Peyer's patch (tissue), 4 donors: ENCODE measurements at places on chromosomes 4 and X.
A peak's percentile ranks its signal among the peaks of the same experiment; 100 is the strongest.

- DNase-seq, result no peak
Measured at GRCh38 chr4:122739174-122739573, 6.7 kb downstream of the BBS12 start.

- no peak for DNase-seq
Measured at GRCh38 chrX:42531441-42531840, 246.5 kb downstream of the PPP1R2C start.

GRCh38 chr4:184823014-184823413, 2.8 kb downstream of the ACSL1 start:
- no peak for DNase-seq

GRCh38 chrX:115134382-115134781, 54.8 kb upstream of the RBMXL3 start:
- DNase-seq, result no peak

- DNase-seq, result no peak
Measured at GRCh38 chr4:153622093-153622492, 62.0 kb upstream of the TLR2 start.

- no peak for DNase-seq
Measured at GRCh38 chr4:41678086-41678816, 70.3 kb downstream of the PHOX2B start.

GRCh38 chrX:13955095-13955647, 74.5 kb downstream of the GEMIN8 start:
- no peak for DNase-seq

DNA sequence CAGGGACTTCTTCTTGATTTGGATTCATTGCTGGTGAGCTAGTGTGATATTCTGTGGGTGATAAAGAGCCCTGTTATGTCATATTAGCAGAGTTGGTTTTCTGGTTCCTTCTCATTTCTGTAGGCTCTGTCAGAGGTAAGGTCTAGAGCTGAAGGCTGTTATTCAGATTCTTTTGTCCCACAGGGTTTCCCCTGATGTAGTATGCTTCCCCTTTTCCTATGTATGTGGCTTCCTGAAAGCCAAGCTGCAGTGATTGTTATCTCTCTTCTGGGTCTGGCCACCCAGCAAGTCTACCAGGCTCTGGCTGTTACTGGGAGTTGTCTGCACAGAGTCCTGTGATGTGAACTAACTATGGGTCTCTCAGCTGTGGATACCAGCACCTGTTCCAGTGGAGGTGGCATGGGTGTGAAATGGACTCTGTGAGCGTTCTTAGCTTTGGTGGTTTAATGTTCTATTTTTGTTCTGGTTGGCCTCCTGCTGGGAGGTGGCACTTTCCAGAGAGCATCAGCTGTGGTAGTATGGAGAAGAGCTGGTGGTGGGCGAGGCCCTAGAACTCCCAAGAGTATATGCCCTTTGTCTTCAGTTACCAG, 373.7 kb downstream of the AR start:
- no peak for DNase-seq

- DNase-seq, result no peak
Measured at GRCh38 chrX:69137371-69138117, 27.7 kb downstream of the PJA1 start.

DNA sequence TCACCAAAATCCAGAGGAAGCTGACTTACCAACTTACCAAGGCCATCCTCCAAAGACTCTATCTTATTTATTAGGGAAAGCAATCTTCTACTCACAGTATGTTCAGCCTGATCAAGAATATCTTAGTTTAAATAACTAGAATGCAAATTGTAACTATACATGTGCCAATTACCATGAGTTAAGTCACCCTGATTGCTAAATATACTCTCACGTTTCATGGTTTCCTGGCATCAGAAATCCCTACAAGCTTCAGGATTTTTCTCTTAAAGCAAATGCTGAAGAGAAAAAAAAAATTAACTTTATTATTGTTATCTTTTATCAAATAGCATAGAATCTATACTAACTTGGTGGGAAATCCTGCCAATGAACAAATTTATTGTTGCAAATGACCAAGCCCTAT, 63.0 kb upstream of the MXD4 start:
- DNase-seq, result no peak

GRCh38 chr4:102503831-102504786, 3.0 kb downstream of the NFKB1 start:
- DNase-seq, result no peak

GRCh38 chrX:6131287-6131686, 97.4 kb downstream of the NLGN4X start:
- no peak for DNase-seq

DNA sequence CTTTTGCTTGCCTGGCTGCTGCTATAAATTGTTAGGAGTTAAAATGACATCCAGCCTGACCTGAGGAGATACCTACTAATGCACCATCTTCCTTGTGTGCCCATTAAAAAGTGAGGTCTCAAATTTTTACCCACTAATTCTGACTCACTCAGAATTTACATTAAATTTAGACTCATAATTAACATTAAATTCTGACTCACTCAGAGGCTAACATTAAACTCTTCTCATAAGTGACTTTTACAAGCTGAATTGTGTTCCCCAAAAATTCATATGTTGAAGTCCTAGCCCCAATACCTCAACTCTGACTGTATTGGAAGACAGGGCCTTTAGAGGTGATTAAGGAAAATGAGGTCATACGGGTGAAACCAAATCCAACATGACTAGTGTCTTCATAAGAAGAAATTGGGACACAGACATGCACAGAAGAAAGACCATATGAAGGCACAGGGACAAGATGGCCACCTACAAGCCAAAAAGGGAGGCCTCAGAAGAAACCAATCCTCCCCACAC, 11.8 kb downstream of the CASP6 start:
- DNase-seq, result no peak

- DNase-seq, result no peak
Measured at GRCh38 chr4:177308125-177308524, 1.5 kb upstream of the NEIL3 start.

GRCh38 chr4:15689540-15689939, 7.9 kb downstream of the FAM200B start:
- no peak for DNase-seq

GRCh38 chrX:111837197-111837596, 38.8 kb upstream of the TRPC5OS start:
- DNase-seq, result no peak

DNA sequence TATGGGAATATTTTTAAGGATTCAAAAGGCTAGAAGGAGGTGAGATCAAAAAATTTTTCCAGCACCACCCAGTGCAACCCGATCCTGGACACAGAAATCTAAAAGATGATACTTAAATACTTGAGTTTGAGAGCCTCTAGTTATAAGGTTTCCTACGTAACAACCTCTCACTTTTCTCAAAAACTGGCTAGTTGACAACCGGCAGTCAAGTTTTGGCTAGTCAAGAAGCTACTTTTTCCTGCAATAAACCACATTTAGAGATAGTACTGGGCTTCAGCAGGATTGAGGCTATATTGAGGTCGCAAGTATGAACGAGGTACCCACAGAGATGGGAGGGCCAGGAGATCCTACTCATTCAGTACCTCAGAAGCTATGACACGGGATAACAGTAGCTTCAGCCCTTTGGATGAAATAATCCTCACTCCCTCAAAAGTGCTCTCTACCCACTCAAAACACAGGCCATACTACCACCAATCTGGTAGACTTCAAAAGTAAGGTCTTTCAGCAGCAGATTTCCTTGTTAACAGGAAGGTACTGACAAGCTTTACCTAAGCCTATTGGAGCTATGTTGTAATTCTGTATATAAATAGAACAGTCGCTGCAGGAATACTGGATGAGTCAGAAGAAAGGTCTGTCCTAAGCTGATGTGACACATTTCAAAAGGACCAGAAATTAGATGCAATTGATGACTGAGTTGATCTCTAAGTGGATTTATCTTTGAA, 1.5 kb upstream of the TSPAN5 start:
- DNase-seq, result no peak

DNA sequence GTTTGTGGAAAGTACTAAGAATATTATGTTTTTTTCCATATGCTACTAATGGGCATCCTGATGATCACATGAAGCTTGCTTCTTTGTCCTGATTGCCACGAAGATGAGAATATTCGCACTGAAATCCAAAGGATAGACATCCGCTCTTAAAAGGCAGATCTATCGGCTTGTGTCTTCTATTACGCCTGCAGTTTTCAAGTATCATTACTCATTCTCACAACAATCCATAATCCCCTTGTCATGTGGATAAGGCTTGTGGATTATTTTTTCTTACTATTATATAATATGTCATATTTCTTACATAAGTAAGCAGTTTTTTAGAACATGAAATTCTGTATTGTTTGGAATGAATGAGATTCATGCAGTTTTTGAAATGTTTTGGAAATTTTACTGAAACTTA, 62.8 kb downstream of the KCNIP4 start:
- no peak for DNase-seq

DNA sequence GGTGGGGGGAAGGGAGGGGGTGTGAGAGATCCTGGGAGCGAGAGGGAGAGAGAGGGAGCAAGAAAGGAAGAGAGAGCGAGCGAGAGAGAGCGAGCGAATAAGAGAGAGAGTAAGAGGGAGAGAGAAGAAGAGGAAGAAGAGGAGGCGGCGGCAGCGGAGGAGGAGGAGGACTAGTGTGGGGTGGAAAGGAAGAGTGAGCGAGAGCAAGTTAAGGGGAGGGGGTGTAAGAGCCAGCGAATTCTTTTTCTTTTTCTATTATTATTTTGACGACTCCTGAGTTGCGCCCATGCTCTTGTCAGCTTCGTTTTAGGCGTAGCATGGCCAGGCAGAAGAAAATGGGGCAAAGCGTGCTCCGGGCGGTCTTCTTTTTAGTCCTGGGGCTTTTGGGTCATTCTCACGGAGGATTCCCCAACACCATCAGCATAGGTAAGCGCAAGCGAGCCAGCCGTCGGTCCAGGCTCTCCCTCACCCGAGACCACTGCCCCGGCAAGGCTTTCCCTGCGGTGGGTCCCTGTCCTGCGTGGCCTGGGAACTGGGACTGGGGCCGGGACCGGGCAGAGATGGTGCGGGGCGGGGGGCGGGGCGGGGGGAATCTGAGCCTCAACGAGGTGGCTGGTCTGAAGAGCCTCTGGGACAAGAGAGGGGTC, at the start of gene GRIA3:
Gene GRIA3, plus strand, starts transcription at position 60 of the 647 bp plus-strand sequence. Its CDS starts 258 bp downstream, at position 318.
- DNase-seq, result no peak

DNA sequence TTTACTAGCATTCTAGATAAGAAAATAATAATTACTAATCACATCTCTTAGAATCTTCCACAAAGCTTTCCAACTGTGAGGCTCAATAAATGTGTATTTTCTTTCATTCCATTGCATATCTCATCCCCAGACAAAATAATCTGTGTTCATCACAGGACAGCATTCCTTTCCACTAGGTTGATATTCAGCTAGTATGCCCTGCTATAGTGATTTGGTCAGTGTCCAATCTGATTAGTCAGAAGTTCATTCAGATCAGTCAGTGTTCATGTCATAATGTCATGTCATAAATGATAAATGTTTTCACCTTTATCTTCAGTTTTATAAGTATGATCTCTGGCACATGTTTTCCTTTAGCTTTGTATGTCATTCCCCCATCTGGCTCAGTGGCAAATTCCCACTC, 611.4 kb downstream of the KCTD8 start:
- DNase-seq, result no peak

- DNase-seq, result no peak
Measured at GRCh38 chrX:99371976-99372595, 1038.0 kb downstream of the PCDH19 start.

DNA sequence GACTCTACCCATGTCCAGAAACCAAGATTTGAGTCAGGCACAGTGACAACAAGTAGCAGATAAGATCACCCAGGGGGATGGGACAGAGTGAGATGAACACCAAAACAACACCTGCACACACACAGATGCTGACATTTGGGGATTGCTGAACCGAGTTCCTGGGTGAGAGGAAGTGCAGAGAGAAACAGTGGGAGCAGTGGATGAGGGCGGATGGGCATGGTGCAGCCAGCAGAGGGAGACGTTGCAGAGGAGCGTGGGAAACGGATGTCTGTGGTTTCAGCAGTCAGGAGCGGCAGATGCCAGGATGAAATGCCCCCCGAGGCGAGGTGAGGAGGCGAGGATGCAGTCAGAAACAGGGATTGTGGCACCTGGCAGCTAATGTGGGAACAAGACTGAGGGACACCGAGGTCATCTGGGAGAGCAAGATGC, 78.6 kb upstream of the STS start:
- DNase-seq, result peak; percentile 53

DNA sequence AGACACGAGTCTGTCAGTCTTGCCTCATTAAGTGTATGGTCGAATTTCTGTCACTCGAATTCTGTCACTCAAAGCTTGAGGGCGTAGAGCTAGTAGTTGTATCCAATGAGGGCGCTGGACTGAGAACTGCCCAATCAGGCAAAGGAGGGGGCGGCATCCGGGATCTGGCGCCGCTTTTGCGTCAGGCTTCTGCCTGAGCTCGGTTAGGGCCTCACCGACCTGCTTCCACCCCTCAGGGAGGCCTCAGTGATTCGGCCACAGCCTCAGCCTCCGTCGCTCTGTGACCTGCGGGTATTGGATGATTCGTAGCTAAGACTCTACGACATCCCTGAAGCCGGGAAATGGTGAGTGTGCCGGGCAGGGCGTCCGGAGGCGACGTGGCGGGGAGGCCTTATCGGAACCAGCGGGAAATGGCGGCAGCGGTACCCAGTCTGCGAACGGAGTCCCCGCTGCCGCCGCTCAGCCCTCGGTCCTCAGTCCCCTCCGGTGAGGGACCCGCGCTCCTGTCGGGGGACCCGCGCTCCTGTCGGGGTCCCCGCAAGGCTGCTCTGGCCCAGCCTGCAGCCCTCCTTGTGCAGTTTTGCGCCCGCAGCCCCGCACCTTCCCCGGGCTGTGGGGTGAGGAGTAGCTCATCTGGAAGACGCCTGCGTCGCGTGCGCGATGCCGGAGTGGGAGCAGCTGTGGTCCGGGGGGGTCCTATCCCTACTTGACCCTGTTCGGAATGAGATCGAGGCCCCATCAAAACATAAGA, 88.3 kb downstream of the ZNF718 start:
- no peak for DNase-seq

GRCh38 chr4:148227147-148227546, 215.1 kb downstream of the NR3C2 start:
- no peak for DNase-seq

- peak; percentile 27 for DNase-seq
Measured at GRCh38 chr4:3410401-3411135, 31.2 kb upstream of the HGFAC start.

DNA sequence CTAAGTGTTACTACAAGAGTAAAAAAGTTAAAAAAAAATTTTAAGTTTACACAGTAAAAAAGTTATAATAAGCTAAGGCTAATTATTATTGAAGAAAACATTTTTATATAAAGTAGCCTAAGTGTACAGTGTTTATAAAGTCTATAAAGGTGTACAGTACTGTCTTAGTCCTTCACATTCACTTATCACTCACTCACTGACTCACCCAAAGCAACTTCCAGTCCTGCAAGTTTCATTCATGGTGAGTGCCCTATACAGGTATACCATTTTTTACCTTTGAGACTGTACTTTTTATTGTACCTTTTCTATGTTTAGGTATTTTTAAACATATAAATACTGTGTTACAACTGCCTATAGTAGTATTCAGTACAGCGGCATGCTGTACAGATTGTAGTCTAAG, 74.2 kb downstream of the TMEM165 start:
- no peak for DNase-seq

- peak; percentile 56 for DNase-seq
Measured at GRCh38 chr4:128812442-128813235, 3.1 kb downstream of the JADE1 start.

DNA sequence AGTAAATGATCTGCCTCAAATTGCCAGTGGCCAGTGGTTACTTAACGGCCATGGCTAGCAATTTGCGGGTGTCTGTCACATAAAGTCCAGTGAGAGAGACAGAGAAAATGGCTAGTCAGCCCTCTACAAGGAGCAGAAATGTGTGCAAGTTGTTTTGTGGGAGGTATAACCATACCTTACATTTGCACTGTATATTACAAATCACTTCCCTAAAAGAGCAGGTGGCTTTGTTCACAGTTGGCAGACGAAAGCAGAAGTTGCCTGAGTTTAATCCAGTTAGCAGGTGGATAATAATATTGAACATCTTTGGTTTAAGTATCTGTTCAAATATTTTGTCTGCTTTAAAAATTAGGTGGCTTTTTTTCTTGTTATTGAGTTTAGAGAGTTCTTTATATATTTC, 15.6 kb downstream of the SRPX start:
- no peak for DNase-seq
